ENCODE measurements at places on chromosomes 5 and 9. TPM values are rescaled to one million over a fixed set of nuclear protein-coding genes. Genes with fewer than 3 reads are reported as not detected.
A peak's percentile ranks its signal among the peaks of the same experiment; 100 is the strongest.

Gene SLC1A3
- total RNA-seq: 31.8 TPM

Gene POLK
- total RNA-seq: 21.1 TPM

Gene ADAMTS16
- total RNA-seq: not detected

Gene KCNN2
- 22.4 TPM for total RNA-seq

Gene DMRT2
- not detected for total RNA-seq

Gene CENPH
- 2.0 TPM for total RNA-seq

Gene GABRG2
- total RNA-seq: not detected

Gene PDGFRB
- total RNA-seq: 68.7 TPM

Gene IL9
- total RNA-seq: not detected

Gene ABO
- 2.5 TPM for total RNA-seq

Gene HCN1
- 4.4 TPM for total RNA-seq

Gene GABRP
- total RNA-seq: not detected

Gene MELK
- 0.24 TPM for total RNA-seq

- DNase-seq: no peak
These were observed 14.3 kb upstream of the ASPN start for GRCh38 chr9:92496396-92497176.

- no peak for DNase-seq
These were observed 393.9 kb downstream of the ARHGEF28 start for GRCh38 chr5:74019923-74020322.

- DNase-seq: no peak
These were observed 99.2 kb downstream of the UHRF2 start for GRCh38 chr9:6512085-6512657.

GRCh38 chr5:122844136-122844909 is 1.1 kb upstream of the SNX24 start:
- no peak for DNase-seq

DNA sequence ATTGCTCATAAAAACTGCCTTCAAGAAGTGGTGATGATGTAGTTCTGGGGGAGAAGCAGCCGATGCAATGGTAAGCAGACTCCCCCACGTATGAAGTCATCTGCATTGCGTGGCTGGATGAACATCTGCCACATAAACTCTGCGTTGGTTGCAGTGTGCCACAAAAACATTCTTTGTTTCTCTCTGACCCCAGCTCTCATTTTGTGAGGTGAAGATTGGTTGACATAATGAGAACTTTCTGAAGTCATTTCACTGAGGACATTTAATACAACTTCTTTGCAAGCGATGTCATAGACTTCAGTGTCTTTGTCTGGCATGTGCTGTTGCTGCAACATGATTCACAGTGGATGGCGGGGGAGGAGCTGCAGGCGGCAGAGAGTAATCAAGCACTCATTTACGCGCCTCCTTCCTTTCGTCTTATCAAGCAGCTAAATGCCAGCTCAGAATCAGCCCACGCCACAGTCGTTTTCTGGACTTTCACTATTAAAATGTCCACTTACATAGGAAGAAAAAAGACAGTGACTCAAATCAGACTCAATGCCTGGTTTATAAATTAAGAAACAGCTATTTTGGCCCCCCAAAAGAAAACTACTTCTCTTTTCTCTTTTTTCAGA is 91.5 kb upstream of the NFIL3 start:
- DNase-seq: no peak

DNA sequence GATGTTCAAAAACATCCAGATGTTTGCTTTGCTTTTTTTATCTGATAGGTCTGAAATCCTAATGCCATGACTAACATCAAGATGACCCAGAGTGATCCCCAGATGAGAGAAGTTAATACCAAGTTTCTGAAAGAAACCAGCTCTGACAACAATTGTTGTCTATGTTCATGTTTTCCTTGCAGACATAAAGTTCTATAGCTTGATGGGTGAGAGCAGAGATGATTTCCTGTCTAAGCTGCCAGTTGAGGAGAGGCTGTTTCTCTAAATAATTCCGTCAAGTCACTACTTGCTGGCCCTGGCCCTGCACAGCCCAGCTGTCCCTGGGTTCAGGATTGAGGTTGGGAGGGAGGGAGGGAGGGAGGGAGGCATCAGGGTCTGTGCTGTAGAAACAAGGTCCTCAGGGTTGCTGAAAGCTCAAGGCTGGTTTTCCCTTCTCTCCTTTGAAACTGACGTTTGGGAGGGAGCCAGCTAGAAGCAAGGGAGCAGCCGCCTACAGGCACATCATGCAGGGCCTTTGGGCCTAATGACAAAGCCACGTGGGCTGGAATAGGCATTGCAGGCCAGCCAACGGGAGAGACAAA is 3.9 kb downstream of the SPARC start:
- no peak for DNase-seq

- DNase-seq: no peak
These were observed 29.8 kb downstream of the NFIL3 start for GRCh38 chr9:91393826-91394225.

DNA sequence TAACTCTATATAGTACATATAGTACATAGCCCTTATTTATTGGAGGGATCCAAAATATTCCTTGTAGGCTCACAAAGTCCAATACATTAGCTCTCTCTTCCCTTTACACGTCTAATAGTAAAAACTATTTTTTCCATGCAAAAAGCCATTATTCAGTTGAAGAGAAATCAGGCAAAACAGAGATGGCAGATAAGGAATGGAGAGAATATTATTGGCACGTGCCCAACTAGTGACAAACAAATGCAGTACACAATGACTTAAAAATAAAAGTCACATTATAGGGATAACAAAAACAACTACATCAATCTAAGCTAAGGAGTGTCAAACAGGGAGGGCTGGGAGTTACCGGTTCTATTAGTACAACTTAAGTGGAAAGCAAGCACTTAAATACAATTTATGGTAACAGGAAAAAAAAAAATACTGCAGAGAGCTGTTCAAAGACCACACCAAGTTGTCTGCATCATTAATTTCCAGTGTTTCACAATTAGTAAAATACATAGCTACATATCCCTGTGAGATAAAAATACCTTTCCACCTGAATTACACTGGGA is 4.1 kb upstream of the SCAI start:
- no peak for DNase-seq

DNA sequence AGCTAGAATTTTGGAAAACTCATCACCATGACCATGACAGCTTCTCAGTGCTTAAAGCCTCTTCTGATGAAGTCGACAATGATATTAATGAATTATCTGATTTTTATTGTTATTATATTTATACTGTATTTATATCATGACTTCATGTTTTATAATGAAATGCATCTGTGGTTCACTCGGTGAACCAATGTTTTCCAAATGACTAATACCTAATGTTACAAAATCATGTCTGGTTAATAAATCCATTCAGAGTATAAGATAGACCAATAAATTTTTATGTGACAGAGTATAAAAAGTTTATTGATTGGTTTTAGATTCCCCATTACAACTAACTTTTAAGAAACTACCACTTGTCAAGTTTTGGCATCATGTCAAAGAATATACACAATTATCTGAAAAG is 416.5 kb downstream of the MLLT3 start:
- DNase-seq: no peak

- DNase-seq: no peak
These were observed 916.2 kb upstream of the DMAC1 start for GRCh38 chr9:8715788-8716187.

- peak; percentile 91 for DNase-seq
These were observed 39.8 kb downstream of the NEK6 start for GRCh38 chr9:124297551-124297901.

GRCh38 chr9:27519466-27520465 is 4.3 kb upstream of the IFNK start:
- no peak for DNase-seq

- no peak for DNase-seq
These were observed 190.4 kb downstream of the TARS1 start for GRCh38 chr5:33631139-33631538.

GRCh38 chr5:79563247-79563590 is 49.0 kb upstream of the TENT2 start:
- DNase-seq: no peak

DNA sequence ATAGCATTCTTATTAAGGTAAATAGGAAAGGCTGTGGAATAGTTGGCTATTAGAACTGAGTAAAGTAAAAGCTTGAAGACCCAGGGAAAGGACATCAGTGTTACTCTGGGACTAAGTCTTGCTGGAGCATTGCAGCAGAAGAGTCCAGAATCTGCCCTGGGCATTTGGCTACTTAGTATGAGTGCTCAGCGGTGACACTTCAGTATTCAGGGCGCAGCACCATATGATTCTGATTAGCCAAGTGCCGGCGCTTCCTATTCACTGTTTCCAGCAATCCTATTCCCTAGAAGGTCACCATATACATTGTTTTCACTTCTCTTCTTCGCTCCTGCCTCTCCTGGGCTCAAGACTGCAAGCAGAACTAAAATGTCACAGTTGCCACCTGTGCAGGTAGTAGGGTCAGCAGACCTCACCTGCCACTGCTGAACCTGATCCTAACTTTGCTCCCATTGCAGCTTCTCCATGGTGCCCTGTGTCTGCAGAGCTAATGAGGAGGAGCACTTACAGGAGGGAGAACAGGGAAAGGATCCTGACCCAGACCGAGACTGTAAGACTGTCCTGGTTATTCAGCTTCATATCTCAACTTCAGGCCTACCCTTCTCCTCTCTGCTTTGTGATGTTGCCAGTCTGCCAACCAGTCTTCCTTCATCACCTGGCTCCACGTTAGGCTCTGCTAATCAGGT is 313.6 kb upstream of the PIK3R1 start:
- no peak for DNase-seq

DNA sequence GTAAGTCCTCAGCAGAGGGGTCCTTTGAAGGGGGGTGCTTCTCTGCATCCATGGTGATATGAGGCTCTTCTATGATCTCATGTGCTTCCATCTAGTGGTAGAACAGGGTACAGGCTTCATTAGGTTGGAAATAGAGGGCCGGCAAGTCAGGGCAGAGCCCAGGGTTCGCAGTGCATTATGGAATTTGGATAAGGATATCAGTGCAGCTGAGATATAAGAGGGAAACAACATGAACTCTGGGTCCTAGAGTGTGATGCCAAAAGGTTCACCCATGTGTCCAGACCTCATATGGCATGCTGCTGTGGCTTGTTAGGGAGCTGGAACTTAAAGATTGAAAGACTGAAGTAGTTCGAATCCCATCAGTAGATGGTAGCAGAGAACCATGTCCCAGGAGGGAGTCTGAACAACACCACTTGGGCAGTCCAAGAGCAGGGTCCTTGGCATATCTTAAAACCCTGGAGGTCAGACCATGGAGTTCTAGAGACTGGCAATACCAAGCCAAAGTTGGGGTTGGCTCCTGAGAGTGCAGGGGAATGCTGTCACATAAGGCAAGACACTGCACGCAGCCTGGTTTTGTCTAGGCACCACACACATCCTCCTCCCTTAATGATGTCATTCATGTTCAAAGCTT is 2.3 kb downstream of the FAM221B start:
- no peak for DNase-seq

DNA sequence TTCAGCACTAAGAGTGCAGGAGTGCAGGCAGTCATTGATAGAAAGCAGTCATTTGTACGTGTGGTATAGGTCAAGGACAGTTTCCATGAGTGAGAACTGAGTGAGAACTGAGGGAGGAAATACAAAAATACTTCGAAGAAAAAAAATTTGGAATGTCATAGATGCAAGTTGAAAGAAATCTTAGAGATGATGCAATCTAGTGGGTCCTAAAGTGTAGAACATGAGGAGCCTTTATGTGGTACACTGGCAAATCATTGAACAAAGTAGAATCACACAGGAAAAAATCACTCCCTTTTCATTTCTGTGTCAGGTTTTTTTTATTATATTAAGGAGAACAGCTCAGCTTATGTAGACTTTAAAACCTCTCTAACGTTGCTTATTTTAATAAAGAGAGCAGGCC is 26.4 kb upstream of the SLC1A1 start:
- DNase-seq: no peak

GRCh38 chr5:58318468-58318867 is 141.4 kb downstream of the PLK2 start:
- DNase-seq: no peak

- DNase-seq: no peak
These were observed 30.5 kb downstream of the JAKMIP2 start for GRCh38 chr5:147752033-147752432.

- no peak for DNase-seq
These were observed 18.0 kb downstream of the HK3 start for GRCh38 chr5:176881021-176881749.

- no peak for DNase-seq
These were observed 38.2 kb downstream of the MTAP start for GRCh38 chr9:21840647-21841046.
